ENCODE measurements at places on chromosomes 1 and 21.
A peak's percentile ranks its signal among the peaks of the same experiment; 100 is the strongest.

DNA sequence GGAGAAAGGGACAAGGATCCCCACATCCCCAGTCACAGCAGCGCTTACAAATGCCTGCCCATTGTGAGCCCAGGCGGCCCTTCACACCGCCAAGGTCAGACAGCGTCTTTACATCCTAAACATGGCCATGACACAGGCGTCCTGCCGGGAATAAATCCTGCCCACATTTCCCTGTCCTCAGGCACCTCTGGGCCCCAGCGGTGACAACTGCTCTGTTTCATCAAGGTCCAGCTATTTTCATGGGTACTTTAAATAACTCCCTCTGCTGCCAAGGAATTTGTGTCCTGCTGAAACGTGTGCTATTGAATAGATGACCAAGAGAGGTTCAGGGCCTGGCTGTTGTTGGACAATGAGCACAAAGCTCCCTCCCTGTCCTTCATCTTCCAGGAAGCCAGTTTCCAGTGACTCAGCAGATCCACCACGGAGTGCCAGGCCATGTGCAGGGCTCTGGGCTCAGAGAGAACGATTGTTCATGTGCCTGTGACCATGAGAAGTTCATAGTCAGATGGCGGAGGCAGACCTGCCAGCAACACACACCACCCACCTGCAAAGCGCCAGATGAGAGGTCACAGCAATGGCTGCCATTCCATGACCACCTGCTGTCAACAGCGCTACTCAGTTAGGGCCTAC, 195.8 kb downstream of the MATN1 start:
- no peak for DNase-seq

DNA sequence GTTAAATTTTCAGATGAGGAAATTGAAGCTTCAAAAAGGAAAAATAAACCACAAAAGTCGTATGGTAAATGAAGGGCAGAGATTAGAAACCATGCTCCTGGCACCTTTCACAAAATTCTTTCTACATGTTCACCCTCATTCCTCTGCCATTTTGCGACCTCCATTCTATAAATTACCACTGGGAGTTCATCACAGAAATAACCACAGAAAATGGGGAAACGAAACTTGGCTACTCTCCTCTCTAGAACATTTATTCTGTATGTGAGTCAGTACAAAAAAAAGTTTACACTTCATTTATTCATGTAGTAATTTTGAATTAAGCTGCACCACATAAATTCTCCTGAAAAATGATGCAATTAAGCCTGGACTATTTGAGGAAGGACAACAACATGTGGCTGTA, 320.9 kb upstream of the C1orf87 start:
- DNase-seq = no peak

- DNase-seq = no peak
Observed at GRCh38 chr1:17496419-17496818, 43.1 kb upstream of the ARHGEF10L start.

DNA sequence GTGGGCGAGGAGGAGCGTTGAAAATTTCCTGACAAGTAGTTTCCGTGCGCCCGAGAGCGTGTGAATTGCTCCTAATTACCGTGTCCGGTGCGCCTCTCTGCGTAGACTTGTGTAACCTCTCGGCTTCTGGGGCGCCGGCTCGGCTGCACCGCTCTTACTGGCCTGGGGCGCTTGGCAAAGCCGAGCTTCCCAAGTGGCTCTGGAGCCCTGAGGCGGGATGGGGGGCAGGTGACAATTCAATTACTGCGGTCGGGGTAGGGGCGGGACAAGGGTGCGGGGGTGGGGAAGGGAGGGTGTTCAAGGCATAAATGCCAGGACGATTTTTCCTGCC, 392 bp upstream of the DMRTA2 start:
- peak; percentile 56 for DNase-seq

DNA sequence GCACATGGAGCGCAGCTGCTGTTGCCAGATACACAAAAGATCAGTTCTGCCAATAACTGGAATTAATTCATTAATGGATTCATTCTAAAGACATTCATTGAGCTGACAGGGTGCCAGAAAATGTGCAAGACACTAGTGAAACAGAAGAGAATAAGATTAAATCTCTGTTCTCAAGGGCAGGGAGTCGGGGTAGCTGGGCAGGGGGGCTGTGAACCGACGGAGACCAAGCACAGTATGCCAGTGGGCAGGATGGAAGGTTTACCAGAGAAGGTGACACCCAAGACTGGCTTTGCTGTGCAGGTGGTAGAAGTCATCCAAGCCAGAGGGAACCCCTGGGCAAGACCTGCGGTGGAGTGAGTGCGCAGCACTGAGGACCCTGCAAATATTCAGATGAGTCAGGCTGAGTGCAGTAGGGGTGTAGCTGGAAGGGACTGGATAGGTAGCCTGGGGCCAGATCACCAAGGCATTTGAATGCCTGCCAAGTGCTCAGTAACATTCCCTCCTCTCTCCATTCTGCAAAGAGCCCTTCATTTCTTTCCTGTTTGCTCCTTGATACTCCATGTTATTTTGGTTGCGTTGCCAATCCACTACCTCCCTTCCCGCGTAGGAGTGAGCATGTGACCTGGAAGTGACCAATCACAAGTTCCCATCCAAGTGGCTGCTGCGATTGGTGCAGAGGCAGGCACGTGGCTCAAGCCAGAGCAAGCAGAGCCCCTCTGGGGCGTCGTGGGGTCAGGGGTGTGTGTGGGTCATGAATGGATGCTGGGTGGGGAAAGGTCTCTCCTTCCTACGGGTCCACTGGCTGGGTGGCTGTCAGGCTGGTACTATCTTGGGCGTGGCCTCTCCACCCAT, 413.1 kb downstream of the PTPRU start:
- DNase-seq = no peak

All from activated T-cell treated with anti-CD3 and anti-CD28 coated beads, Interleukin-2, amount 50 U/mL, for 72 hours (primary cell).